ENCODE measurements at places on chromosomes 3 and 15.

GRCh38 chr3:100761211-100761942 is 52.1 kb downstream of the TFG start:
- no peak for DNase-seq

- no peak for DNase-seq
Observed at GRCh38 chr3:123511726-123512125, 62.8 kb upstream of the ADCY5 start.

GRCh38 chr15:40368719-40369473 is 10.9 kb downstream of the DISP2 start:
- no peak for DNase-seq

DNA sequence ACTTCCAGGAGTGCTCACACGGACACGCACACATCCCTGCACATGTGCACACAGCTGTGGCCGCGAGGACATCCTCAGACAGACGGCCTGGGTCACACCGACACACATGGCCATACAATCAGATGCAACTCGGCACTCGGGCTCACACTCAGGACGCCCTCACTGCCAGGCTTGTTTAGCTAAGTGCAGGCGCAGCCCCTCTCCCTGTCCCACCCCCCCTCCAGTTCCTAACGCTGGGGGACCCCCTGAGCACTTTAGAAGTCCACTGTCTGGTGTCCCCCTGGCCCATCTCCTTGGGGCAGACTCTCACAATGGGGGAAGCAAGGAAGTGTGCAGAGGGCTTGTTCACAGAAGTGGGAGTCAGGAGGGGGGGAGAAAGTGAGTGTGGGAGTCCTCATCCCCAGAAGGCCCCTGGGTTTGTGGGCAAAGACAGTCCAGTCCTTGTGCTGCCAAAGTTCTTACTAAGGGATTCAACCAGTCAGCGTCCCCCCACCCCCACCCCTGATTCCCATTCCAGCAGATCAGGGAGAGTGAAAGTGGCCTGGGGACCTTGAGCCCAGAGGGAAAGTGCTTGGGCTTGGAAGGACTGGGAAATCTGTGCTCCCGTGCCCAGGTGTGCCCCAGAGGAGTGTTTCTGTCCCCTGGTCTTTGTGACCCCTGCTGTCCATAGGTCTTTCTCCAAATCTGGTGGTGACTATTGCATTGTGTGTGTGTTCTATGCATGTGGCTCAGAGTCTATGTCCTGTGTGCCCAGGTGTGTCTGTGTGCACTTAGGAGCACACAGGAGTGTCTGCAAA is 767 bp upstream of the GATA2 start:
- DNase-seq: no peak

GRCh38 chr3:113985541-113985940 is 37.7 kb downstream of the ZDHHC23 start:
- no peak for DNase-seq

- DNase-seq: no peak
Observed at GRCh38 chr3:33823821-33824220, 25.4 kb downstream of the PDCD6IP start.

GRCh38 chr3:188051801-188052168 is 102.2 kb upstream of the LPP start:
- DNase-seq: no peak

DNA sequence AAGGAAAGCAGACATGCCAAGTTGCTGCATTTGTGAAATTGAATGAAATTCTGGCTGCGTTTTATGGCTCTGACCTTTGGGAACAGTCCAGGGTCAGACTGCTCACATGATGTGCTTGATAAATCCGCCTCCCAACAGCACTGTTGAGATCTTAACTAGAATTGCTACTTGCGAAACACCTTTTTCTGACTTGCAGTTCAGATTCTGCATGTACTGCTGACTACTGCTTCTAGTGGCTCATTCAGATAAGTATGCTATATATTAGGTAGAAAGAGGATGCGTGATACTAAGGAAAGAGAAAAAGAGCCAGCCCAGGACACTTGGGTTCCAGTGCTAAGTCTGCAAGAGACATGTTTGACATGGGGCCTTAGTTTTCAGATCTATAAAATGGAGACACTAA is 129.4 kb downstream of the LPP start:
- DNase-seq: no peak

DNA sequence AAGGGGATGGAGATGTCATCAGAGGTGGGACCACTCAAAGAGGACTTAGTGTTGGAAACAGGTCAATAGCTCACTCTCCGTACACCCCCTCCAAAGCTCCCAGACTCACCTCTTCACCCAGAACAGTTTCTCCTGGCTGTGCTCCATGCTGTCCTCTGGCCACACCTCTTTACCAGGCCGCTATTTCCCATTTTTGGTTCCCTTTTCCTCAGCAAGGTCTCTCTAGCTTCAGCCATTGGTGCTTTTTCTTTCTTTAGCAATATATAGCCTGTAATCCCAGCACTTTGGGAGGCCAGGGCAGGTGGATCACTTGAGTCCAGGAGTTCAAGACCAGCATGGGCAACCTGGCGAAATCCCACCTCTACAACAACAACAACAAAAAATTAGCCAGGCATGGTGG is 123.6 kb upstream of the SMAD3 start:
- no peak for DNase-seq

GRCh38 chr15:67048281-67049279 is 16.8 kb upstream of the SMAD3 start:
- DNase-seq: peak; percentile 86

DNA sequence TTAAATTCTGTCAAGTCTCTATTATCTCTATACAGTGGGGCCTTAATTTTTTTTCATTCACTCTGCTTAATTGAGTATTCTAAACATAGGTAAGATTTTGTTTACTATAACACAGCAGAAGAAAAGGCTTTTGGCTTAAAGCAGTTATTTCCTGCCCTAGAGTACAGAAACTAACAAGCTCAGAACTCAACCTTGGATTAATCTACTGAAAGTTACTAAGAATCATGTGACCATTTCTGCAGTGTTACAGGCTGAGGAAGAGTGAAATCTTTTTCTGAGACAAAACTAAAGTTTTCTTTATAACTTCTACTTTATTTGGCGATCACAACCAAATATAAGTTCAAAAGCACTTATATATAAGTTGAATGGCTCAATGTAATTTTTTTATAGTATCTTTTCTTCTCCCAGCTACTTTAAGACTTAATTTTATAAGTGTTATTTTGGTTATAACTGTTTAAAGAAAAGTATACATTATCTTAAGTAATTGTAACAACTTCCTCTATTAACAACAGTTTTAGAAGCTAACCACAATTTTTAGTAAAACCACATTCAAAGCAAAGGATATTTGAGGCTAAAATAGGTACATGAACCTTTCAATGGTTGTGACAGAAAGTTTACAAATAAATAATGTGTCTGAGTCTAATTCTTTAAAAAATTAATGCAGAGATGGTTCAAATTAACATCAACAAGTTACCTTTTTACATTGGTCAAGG is 240.6 kb upstream of the NAALADL2 start:
- no peak for DNase-seq

DNA sequence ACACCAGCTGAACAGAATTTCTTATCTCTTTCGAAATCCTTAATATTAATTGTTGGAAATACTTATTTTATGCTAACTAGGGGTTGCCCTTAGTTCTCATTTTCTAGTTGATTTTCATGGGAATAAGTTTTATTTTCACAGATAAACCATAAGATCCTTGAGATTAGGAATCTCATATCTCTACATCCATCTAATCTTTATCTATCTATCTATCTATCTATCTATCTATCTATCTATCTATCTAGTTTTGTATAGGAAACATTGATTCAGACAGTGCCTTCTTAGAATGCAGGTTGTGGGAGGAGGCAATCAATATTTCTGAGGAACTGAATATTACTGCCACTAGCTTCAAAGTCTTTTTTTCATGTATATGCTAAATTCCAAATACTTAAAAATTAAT is 3.5 kb upstream of the KBTBD8 start:
- no peak for DNase-seq

DNA sequence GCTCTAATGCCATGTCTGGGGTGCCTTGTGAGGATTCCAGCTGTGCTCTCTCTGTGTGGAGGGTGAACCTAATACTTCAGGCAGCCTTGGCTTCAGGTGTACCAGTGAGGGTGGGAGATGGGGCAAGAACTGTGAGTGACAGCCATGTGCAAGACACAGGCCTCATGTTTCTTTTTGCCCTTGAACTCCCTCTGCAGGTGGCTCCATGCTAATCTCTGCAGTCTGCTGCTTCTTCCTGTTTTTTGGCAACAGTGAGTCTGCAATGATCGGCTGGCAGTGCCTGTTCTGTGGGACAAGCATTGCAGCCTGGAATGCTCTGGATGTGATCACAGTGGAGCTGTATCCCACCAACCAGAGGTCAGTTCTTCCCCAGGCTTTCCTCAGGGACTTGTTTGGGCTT is 189.3 kb downstream of the SV2B start:
- DNase-seq: no peak

- DNase-seq: no peak
Observed at GRCh38 chr15:89679212-89679611, at the start of gene PLIN1. TSS of gene PLIN1 (minus strand) at chr15:89679367. CDS start at chr15:89677489, 1,878 bp downstream.

DNA sequence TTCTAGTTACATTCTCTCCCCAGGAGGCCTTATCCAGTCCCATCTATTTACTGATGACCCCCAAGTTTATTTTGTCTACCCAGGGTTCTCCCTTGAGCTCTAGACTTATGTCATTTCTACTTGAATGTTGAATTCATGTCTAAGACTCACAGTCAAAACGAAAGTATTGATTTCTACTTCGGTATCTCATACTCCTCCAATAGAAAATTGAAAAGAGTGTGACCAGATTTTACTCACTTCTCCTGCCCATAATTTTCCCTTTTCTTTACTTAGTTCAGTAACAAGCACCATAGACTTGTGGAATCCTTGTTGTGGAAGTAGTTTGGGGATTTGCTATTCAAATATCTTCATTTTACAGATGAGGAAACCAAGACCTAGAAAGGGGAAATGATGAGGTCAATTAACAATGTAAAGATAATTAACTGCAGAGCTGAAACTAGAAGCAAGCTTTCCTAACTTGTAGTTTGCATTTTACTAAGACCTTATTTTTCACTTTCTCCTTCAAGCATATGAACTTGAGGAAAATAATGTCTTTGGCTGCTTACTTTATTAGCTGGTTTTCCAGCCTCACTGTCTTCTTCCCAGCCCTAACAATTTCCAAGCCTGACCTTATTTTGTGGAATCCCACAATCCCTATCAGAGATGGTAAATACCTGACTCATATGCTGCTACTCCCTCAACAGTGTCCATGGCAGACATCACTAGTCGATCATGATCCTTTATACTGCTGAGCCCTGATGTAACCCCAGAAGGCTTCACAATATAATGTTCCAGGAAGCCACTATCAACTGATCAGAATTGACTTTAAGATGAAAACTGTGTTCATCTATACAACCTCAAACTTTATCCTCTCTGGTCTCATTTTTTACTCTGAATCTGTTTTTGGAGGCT is 123.9 kb upstream of the AGBL1 start:
- DNase-seq: no peak

GRCh38 chr3:52537165-52537620 is 788 bp downstream of the UQCC5 start:
- DNase-seq: no peak

- no peak for DNase-seq
Observed at GRCh38 chr15:59327942-59328341, 44.7 kb downstream of the MYO1E start.

- DNase-seq: no peak
Observed at GRCh38 chr3:126525091-126525852, 1.3 kb downstream of the CHST13 start.

DNA sequence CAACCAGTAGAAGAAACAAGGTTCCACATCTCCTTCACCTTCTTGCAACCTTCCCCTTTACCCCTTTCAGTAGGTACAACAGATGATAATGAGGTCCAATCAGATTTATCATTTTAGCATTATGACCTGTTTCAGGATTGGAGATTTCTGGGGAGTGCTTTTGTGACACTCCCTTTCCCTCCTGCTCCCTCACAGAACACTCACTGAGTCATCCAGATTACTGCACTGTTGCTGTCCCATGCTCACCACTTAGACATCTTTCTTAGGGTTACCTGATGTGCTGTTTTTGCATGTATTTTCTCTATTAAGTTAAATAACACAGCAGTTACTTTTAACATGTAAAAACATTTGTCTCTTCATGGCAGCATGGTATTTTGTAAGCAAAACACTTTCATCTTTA is 118.5 kb downstream of the MFSD1 start:
- no peak for DNase-seq

GRCh38 chr3:73734211-73735089 is 109.7 kb upstream of the PDZRN3 start:
- DNase-seq: no peak

DNA sequence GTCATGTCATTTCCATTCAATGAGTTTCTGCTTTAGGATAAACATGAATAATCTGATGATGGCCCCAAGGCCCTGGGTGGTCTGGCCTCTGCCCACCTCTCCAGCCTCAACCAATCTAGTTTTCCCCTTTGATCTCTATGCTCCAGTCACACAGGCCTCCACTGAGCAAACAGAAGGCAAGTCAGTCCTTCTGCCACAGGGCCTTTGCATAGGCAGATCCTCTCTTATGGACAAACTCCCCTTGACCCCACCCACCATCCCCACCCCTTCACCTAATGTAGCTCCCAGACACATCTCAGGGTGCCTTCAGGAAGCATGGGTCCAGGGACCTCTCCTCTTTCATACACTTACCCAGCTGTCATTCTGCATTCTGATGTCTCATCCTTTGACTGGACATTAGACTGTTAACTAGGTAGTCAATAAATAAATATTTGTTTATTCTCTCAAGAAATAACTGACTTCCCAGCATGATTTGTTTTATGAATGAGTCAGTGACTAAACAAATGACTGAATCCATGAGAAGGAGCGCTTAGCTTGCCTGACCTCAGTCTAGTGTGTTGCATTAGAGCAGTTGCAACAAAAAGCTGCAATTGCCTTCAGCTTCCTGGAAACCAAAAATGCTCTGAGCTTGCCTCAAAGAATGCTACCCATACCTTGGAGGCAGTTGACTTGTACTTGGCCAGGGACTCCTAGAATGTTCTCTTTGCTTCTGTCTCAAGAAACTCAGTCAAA is 386.6 kb upstream of the WNT5A start:
- DNase-seq: no peak

GRCh38 chr15:53590380-53590779 is 169.1 kb downstream of the WDR72 start:
- no peak for DNase-seq

GRCh38 chr3:130379274-130379673 is 33.8 kb downstream of the COL6A5 start:
- DNase-seq: no peak

DNA sequence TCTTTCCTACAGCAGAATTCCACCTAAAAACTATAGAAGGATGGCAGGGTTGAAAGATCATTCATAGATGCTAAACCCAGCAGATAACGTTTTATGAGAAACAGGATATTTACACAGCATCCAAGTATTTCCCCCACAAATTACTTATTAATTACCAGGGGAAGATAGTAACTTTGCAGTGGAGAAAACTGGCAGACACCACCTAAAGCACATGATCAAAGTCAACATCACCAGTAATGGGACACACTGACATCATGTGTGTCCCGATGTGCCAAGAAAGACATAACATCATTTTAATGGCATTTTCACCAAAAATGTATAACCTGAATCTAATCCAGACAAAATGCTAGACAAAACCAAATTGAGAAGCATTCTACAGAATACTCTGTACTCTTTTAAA is 220.4 kb upstream of the THBS1 start:
- DNase-seq: no peak
